Activated CD8-positive, alpha-beta memory T cell treated with anti-CD3 and anti-CD28 coated beads for 48 hours (primary cell): ENCODE measurements at places on chromosomes 3 and 15.

GRCh38 chr15:63048776-63049665, 6.5 kb downstream of the TPM1 start:
- no peak for DNase-seq

DNA sequence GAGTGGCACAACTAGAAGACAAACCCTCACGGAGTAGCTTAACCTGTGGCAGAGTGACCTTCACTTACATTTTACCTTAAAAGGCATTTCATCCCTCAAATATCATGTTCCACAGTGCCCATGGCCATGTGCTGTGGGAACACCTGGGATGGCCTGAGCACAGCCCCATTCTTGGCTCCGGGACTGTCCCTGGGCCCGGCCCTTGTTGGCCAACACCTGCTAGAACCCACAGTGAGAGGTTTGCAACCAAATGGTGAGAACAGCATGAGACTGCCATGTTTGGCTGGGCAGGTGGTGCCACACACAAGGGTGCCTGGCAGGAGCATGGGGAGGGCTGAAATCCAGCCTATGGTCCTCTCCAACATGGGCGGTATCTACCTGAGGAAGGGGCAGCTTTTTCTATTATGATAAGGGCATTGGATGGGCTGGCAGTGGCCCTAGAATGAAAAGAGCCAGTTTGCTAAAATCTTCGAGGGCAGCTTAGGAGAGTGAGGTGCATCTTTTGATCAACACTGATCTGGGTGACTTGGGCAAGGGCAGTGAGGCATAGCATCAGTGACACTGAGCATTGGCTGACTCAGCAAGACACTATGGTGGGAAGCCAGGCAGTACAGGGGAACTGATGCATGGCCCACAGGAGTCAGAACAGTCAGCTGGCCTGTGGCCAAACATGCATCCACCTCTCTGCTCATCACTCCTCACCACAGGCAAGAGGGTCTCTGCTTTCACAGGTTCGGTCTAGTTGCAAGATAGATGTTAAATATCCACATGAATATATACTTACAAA, 53.9 kb downstream of the SYNM start:
- no peak for DNase-seq

- DNase-seq = no peak
These were observed 58.5 kb upstream of the SLC24A5 start for GRCh38 chr15:48062148-48062872.

GRCh38 chr3:167160781-167161180, 219.3 kb downstream of the ZBBX start:
- DNase-seq = no peak

GRCh38 chr3:71088019-71088708, 495.4 kb downstream of the FOXP1 start:
- DNase-seq = no peak

DNA sequence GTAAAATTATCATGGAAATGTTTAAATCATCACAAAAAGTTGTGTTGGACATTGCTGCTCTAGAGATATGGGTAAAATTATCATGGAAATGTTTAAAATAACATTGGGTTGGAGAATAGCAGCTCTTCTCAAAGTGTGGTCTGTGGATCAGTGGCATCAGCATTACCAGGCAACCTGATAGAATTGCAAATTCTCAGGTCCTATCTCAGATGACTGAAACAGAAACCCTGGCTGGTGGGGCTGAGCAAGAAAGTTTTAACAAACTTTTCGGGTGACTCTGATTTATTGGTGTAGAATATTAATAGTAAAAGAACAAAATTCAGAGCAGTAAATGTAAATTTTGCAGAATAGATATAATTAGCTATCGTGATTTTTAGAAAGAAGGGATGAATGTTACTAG, 28.9 kb downstream of the NXPE3 start:
- DNase-seq = no peak

GRCh38 chr3:56003129-56003528, 465.1 kb downstream of the ERC2 start:
- no peak for DNase-seq

GRCh38 chr3:195693428-195694216, 27.2 kb upstream of the MUC20 start:
- DNase-seq = no peak

- DNase-seq = no peak
These were observed 65.0 kb downstream of the NIPA2 start for GRCh38 chr15:22903427-22903826.

GRCh38 chr3:140762746-140763145, 84.9 kb downstream of the TRIM42 start:
- DNase-seq = no peak

GRCh38 chr3:71030748-71031147, 552.8 kb downstream of the FOXP1 start:
- no peak for DNase-seq

DNA sequence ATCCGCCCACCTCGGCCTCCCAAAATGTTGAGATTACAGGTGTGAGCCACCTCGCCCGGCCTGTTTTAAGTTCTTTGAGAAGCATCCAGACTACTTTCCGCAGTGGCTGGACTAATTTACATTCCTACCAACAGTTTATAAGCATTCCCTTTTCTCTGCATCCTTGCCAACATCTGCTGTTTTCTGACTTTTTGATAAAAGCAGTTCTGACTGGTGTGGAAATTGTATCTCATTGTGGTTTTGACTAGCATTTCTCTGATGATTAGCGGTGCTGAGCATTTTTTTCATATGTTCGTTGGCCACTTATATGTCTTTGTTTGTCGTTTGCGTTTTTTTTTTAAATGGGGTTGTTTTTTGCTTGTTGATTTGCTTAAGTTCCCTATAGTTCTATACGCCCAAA, 208.4 kb upstream of the DPPA4 start:
- DNase-seq = no peak

DNA sequence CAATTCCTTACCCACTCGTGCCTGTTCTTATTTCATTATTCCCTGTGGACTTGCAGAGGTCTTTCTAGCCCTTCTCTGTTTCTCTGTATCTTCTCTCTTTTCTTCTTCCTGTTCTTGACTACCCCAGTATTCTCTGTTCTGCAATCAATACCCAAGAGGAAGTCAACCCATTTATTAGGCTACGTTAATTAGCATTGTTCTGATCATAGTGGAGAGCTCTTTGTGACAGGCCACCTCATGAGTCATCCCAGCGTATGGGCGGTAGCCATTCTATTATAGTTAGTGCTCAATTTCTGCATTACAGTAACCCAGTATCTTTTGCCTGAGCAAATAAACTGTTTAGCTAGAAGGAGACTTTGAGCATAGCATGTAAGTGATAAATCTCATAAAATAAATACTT, 259.5 kb upstream of the GRM7 start:
- DNase-seq = no peak
